Hematopoietic multipotent progenitor cell treated with erythropoietin and hydrocortisone succinate and interleukin-3 and kit ligand, for 6 days (in vitro differentiated cells): ENCODE measurements at places on chromosomes 3 and 15.

GRCh38 chr3:24520976-24521419 is 26.3 kb upstream of the THRB start:
- no peak for DNase-seq

- no peak for DNase-seq
Measured at GRCh38 chr3:67876261-67876660, 221.8 kb upstream of the SUCLG2 start.

- DNase-seq: peak; percentile 81
Measured at GRCh38 chr15:90665288-90666134, 51.6 kb upstream of the BLM start.

DNA sequence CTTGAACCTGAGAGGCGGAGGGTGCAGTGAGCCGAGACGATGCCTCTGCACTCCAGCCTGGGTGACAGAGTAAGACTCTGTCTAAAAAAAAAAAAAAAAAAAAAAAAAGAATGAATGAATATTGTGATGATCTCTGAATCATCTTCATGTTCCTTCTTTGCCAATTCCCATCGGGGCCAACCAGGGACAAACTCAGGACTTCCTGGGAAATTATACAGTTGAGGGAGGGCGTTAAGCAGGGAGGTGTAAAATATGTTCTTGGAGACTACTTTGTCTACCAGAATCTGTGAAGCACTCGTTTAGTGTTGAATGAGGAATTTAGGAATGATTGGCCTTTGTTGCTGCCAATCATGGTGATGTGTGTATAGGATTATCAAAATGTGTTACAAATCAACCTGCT is 210.6 kb downstream of the PTPRG start:
- DNase-seq: no peak

- peak; percentile 72 for DNase-seq
Measured at GRCh38 chr3:131033480-131034080, 6.9 kb downstream of the NEK11 start.

DNA sequence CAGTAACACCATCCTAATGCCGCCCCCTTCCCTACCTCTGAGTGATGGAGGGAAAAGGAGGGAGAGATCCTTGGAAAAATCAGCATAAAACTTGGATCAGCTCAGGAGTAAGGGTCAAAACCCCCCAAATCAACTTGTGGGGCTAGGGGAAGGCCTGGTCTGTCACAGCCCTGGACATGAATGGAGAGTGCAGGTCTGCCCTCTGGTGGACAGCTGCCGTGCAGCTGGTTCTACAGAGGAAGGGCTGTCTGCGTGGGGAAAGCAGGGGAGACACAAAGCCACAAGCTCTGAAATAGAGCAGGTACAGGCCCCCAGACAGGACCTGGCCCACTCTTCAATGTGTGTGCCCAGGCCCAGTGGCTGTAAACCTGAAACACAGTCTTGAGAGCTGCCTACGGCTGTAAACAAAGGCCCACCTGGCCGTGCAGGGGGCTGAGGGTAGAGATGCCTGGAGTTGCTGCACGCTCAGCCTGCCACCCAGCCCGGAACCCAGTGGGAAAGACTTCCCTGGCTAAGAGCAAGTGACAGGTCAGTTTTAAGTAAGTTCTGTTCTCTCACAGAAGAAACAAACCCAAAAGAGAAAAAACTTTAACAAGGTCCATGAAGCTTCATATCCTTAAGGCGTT is 16.4 kb downstream of the CLK3 start:
- DNase-seq: peak; percentile 83

GRCh38 chr15:78003539-78004008 is 73.9 kb downstream of the TBC1D2B start:
- DNase-seq: no peak

DNA sequence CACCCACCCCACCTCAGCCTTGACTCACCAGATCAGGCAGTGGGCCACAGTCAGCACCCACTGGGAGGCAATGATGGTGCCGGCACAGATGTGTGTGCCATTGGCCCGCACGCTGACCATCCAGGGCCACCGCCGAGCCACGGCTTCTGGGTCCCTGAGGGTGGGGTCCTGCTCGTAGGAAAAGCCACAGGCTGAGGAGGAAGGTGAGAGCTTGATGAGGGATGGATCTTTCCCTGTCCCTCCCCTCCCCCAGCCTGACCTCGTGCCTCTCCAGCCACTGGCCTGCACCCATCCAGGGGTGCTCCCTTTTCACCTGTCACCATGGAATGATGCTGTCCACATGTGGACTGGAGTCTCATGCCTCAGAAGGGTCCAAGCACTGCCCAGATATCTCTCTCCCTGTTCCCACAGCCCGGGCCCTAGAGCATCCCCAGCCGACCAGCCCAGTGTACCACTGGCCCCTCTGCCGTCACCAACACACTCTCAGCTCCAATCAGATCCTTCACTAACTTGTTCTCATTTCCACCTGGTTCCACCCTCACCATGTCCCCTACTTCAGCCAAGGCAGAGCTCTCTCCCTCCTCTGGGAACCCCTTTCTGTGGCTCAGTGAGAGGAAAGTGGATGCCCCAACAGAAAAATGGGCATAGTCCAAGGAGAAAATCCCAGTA is 2.0 kb downstream of the PRSS50 start:
- no peak for DNase-seq

- DNase-seq: no peak
Measured at GRCh38 chr15:77895742-77896141, 181.8 kb downstream of the TBC1D2B start.

DNA sequence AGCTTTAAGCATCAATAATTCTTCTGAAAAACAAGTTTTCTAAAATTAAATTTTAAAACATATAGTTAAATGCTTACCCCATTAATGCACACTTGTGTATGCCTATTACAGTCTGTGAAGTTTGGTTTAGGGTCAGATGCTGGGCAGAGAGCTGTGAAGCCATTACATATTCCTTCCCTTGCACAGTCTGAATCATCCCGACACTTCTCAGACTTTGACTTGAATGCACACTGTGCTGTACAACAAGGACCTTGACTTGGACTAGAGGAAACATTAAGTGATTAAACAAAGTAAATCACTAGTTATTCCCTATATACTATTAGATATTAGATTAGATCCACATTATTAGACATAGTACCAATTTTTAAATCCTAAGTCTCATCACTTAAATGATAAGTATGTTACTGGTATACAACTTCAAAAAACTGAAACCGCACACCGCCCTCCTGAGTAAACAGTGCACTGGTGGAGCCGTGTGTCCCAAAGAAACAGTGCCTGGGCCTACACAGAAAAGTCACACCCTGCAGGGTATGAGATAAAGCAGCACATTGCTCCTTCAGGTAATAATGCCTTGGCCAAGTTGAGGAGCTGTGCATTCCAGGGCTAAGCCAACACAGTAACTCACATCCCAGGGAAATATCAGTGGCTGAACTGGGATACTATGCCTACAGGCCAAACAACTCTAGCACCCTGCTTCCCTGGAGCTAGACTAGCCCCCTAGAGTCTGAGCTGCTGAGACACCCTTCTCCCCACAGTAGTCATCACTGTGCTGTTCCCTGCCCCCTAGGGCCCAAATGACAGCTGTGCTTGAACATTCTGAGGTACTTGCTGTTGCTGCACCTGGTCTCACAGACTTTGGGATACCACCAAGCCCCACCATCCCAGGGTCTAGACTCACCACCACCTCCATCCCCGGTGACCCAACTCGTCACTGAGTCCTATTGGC is 137.5 kb downstream of the ADAM10 start:
- no peak for DNase-seq

GRCh38 chr3:16740515-16740914 is 135.3 kb upstream of the DAZL start:
- DNase-seq: no peak
